CD4-positive, alpha-beta T cell treated with Interleukin-17A for 1 hour (primary cell): ENCODE measurements at places on chromosomes 4 and X.

DNA sequence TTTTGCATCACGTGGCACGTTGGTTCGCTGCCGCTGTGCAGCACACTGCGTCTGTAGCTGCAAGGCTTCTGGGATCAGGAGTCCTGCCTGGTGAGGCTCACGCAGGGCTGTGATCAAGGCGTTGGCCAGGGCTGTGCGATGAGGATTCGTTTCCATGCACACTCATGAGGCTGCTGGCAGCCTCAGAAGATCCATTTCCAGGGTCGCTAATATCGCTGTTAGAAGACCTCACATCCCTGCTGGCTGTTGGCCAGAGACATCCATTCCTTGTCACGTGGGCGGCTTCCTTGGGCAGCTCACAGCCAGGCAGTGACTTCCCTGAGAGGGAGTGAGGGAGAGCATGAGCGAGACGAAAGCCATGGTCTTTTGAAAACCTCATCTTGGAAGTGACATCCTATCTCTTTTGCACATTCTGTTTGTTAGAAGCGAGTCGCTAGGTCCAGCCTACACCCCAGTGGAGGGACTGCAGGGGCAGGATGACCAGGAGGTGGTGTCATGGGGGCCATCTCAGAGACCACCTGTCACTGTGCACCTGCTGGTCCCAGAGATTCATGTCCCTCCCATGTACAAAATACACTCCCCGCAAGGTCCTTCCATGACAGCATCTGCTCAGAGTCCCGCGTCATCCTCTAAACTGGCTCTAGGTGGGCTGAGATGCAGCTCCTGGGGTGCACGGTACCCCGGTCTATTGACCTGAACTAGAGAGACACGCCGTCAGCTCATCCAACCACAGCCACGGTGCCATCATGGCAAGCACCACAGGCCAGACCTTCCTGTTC is 12.2 kb downstream of the RGS12 start:
- DNase-seq: no peak

DNA sequence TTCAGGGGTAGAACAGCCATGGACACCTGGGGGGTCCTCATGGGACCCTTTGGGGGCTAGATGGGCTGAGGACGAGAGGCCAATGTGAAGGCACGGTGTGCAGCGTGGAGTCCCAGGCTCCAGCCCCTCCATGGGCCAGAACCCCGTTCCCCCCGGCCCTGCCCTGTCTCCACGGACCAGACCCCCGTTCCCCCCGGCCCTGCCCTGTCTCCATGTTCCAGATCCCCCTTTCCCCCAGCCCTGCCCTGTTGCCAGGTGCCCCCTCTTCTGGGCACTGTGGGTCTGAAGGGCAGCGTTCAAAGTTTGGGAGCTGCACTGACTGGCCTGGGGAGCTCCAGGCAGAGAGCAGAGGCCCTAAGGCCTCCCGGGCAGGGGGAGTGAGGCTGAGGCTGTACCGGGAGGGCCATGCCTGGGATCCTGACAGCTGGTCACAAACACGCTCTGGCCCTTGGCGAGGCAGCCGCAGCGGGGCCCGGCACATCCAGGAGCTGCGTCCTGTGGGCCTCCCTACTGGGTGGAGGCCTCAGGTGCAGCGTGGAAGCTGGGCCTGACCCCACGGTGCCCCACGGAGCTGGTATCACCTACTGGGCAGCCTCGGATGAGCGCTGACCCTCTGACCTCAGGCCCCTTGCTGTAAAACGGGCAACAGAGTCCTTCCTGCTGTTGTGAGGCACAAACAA is 8.9 kb downstream of the DGKQ start:
- no peak for DNase-seq

DNA sequence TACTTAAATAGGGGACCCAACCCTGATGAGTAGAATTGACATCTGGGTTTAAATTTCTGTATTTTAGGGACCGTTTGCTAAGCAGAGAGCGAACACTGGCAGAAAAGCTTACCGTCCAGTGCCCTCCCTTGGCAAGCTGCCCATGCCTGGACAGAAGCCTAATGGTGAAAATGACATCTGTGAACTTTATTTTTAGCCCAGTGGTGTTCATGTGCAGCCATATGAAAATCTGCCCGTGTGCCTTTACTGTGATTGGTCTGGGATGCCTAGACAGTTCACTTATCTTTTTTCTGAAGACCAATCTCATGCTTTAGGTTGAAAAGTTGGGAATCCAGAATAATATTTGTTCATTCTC is 1.1 kb downstream of the STBD1 start:
- DNase-seq: no peak

DNA sequence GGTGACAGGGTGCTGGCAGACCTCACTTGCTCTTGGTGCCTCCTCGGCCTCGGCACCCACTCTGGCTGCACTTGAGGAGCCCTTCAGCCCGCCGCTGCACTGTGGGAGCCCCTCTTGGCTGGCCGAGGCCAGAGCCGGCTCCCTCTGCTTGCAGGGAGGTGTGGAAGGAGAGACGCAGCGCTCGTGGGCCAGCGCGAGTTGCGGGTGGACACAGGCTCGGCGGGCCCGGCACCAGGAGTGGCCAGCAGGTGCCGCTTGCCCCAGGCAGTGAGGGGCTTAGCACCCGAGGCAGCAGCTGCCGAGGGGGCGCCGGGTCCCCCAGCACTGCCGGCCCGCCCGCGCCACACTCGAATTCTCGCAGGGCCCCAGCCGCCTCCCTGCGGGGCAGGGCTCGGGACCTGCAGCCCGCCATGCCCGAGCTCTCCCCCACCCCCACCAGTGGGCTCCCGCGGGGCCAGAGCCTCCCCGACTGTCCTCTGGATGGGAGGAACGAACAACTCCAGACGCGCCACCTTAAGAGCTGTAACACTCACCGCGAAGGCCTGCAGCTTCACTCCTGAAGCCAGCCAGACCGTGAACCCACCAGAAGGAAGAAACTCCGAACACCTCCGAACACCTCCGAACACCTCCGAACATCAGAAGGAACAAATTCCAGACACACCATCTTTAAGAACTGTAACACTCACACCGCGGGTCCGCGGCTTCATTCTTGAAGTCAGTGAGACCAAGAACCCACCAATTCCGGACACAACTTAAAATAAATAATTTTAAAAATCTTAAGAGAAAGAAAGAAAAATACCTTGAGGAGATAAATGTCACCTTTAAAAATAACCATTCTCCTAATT is 311.1 kb upstream of the SLC7A11 start:
- no peak for DNase-seq
